ENCODE measurements at places on chromosomes 3 and 15.

DNA sequence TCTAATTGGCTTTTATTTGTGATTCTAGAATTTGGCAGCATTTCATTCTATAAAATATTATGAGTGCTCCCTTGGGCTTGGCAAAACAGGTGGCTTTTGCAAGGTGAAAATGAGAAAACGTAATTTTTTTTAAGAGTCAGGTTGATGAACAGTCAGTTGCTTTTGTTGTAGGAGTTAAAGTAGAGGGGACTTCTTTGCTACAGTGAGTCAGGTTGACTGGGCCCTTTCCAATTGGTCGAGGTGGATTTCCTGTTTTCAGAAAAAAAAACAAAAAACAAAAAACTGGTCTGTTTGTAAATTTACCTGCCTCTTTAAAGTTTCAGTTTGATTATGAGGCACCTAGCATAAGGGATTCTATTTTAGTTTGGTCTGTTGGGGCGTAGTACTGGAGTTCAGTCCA is 1469.4 kb upstream of the GBE1 start:
- DNase-seq = no peak

GRCh38 chr15:39682366-39682765 is 100.3 kb downstream of the FSIP1 start:
- no peak for DNase-seq

DNA sequence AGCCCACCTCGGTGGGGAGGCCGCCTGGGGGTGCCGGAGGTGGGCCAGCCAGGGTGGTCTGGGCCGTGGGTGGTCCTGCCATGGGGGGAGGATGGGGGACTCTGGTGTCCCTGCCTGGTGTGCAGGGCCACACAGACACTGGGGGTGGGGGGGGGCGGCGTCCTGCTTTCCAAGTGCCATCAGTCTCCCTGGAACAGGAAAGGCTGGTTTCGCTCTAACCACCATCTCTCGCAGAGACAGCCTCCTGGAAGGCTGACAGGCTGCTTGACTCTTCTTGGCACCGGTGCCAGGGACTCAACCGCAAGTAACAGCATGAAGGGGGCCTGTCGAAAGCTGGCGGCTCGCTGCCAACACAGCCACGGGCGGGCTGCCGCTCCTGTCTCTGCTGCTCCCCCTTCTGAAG is 40.3 kb downstream of the RGMA start:
- no peak for DNase-seq

DNA sequence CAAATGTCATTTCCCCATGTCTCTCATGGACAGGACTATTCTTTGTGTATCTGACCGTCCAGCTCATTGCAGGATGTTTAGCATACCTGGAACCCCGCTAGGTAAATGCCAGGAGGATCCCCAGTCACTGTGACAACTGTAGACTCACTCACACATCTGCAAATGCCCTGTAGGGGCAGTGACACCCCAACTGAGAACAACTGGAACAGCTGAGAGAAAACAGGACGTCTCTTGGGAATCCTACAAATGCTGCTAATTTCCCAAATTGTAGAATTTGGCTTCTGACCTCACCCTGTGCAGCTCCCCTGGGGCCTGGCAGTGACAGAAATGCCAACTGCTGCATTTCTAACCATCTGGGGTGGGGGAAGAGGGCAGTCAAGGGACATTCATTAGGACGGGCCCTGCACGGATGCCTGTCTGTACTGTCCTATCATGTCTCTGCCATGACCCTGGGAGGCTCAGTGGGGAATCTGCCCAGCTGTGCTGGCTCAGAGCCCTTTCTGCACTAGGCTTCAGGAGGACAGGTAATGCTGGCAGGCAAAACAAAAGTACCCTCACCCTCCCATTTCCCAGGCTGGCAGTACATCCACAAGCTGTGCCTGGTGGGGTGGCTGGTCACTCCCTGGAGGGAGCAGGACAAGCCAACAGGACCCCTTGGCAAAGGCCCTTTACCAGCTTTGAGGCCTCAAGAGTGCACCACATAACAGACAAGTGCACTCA is 30.4 kb downstream of the RAB6B start:
- DNase-seq = no peak

Data from CD4-positive, alpha-beta T cell treated with Interleukin-12 subunit alpha and Interleukin-12 subunit beta, for 1 hour (primary cell).